ENCODE measurements at places on chromosomes 1 and 21.

DNA sequence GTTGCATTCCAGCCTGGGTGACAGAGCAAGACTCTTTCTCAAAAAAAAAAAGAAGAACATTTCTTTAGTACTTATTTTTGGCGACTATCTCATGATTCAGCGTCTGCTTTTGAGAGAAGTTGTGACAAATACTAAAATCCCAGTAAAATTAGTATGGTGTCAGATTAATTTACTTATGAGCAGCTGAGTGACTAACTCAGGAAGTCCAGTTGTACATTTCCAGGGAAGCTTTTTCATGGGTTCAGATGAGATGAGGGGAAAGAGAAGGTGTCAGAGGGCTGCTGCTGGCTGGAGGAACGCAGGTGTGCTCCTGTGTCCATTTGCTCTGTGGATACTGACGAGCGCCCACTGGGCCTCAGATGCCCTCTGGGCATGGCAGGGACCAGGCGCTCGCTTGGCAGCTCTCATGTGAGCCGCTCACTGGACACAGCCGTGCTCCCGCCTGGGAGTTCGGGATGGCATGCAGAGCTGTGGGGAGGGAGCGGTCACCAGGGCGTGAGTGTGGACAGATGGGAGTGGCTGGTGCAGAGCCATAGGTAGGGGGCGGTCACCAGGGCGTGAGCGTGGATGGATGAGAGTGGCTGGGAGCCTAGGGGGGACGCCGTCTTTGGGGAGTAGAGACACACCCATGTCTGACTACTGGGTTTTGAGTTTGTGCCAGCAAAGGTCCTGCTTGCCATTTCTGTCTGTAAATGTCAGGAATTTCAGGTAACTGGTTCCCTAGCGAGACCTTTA, 55.0 kb downstream of the ADARB1 start:
- H3K36me3 ChIP-seq, result no peaks in the 10 kb centered on the region
- peaks cover 83% of the 10 kb centered on the region for H3K4me1 ChIP-seq
- no peaks in the 10 kb centered on the region for H3K27me3 ChIP-seq
- DNase-seq, result no peak
- H3K27ac ChIP-seq, result peak overlapping the region; percentile 81

DNA sequence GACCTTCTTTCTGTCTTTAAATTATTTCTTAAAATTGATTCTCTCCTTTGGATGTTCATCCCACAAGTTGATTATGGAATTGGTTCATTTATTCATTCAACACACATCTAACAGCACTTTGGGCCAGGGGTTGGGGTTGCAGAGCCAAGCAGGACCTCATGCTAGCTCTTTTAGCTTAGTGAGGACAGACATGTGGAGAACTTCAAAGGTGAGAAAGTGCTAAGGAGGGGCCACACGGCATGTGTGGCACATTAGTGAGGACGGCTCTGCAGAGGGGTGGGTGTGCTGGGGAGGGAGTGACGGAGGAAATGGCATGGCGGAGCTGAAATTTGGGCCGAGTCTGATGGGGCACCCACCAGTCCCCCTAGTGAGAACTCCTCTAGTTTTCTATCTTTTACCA, 32.5 kb upstream of the VASH2 start:
- H3K4me3 ChIP-seq, result no peak overlapping the region
- DNase-seq, result no peak
- no peaks in the 10 kb centered on the region for H3K4me1 ChIP-seq

DNA sequence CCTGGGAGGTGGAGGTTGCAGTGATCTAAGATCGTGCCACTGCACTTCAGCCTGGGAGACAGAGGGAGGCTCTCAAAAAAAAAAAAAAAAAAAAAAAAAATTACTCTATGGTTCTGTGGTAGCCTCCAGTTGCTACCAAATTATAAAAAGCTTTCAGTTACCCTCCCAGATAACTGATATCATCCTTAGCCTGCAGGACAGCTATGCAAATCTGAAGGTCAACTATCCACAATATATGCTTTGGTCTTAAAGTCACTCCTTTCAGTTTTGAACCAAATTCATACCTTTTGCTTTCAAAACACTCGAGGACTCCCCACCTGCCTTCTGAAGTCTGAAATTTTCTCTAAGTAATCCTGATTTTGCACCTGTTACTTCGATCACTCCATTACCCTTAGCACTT, 3.1 kb downstream of the MIXL1 start:
- DNase-seq, result no peak
- H3K4me1 ChIP-seq, result no peaks in the 10 kb centered on the region
- no peaks in the 10 kb centered on the region for H3K36me3 ChIP-seq
- no peak overlapping the region for H3K4me3 ChIP-seq

- H3K27me3 ChIP-seq, result no peaks in the 10 kb centered on the region
- no peak overlapping the region for H3K4me3 ChIP-seq
- DNase-seq, result no peak
- no peak overlapping the region for H3K27ac ChIP-seq
Observed at GRCh38 chr1:110707232-110707631, 32.5 kb upstream of the KCNA3 start.

DNA sequence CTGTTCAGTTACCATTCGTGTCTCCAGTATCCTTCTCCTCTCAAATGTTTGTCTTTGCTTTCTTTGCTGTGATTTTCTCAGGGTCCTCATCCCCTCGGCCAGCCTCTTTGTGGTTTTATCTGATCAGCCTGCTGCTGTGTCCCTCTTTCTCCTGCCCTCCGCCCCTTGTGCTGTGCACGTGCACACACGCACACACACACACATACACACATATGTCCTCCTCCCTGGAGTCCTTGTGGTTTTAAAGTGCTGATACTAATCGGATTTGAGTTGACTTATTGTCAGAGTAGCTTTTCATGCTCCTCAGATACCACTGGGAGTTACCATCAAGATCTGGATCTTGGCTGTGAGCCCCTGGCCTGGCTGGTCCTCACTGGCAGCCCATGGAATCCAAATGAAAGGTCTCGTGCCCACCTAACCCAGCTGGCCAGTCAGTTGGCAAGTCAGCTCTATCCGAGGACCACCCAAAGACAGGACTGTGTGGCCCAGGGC, 34.1 kb downstream of the QSOX1 start:
- DNase-seq, result no peak
- no peak overlapping the region for H3K27ac ChIP-seq
- H3K27me3 ChIP-seq, result no peaks in the 10 kb centered on the region
- H3K4me1 ChIP-seq, result no peaks in the 10 kb centered on the region
- H3K36me3 ChIP-seq, result peaks cover 86% of the 10 kb centered on the region

DNA sequence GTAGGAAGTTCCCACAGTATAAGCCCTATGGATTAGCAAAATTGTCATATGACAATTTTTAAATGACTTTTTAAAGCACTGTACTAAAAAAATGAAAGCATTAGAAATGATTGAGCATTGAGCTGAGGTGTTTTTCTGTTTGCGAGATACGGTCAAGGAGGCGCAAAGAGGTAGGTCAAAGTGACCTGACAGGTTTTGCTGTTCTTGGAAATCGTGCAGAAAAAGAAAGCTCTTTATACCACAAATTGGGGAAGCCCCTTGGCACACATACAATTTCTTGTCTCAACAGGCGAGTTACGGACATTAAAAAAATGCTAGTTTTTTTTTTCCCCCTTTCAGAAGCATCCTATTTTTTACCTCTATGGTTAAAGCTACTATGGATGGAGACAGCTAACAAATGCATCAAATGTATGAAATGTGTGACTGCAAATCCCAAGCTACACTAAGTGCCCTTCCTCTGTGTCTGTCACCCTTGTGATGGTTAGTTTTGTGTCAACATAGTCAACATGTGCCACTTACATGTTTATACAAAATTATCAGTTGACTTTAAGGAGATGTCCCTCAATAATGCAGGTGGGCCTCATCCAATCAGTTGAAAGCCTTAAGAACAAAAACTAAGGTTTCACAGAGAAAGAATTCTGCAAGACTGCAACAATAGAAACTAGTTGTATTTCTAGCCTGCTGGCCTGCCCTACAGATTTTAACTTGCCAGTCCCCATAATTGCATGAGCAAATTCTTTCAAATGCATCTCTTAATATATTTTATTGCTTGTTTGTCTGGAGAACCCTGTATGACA, 29.3 kb downstream of the CRYZ start:
- no peak for DNase-seq
- H3K27me3 ChIP-seq, result no peaks in the 10 kb centered on the region
- H3K4me3 ChIP-seq, result no peak overlapping the region
- no peak overlapping the region for H3K27ac ChIP-seq

Data from sigmoid colon (tissue), 7 donors.